Sigmoid colon (tissue), 7 donors: ENCODE measurements at places on chromosomes 2 and 18. TPM values are rescaled to one million over a fixed set of nuclear protein-coding genes. Genes with fewer than 3 reads are reported as not detected.

The MREG gene
- 1.5 TPM for total RNA-seq

The CD8A gene
- 1.5 TPM for total RNA-seq

The SPC25 gene
- 0.54 TPM for total RNA-seq

The LIMS4 gene
- 5.5 TPM for total RNA-seq

The SATB2 gene
- total RNA-seq = 5.8 TPM

The ALPP gene
- total RNA-seq = not detected

The NEURL3 gene
- 0.36 TPM for total RNA-seq

The GPR39 gene
- total RNA-seq = 0.71 TPM

DNA sequence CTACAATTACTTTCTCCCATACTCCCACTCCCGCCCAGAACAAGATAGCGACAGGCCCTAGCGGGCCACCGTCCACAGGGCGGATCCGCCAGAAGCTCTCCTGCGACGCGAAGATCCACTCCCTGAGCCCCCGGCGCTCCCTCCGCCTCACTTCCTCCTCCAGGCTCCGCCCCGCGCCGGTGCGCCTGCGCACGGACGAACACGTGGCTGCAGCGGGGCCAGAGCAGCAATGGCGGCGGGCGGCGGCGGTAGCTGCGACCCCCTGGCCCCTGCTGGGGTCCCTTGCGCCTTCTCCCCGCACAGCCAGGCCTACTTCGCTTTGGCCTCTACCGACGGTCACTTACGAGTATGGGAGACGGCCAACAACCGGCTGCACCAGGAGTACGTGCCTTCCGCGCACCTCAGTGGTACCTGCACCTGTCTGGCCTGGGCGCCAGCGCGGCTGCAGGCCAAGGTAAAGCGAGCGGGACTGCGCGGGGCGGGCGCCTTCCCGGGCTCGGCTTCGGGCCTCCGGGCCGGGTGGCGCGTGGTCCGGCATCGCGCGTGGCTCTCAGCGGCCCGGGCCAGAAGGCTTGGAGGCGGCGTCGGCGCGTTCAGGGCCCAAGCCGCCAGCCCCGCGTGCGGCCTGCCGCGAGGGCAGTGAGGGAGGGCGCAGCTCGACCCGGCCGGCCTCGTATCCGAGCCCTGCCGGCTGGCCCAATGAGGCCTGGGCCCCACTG is at the start of gene WDR43:
TSS of gene WDR43 (plus strand) at position 198 of the 719 bp plus-strand sequence. CDS start at position 230, 32 bp downstream.
- H3K27ac ChIP-seq = peak within 1 kb of the TSS; percentile 81
- H3K27me3 ChIP-seq = no peaks in the 10 kb centered on the region
- no peaks in the 10 kb centered on the region for H3K36me3 ChIP-seq
- DNase-seq = peak; percentile 99

- no peak overlapping the region for H3K4me3 ChIP-seq
- H3K4me1 ChIP-seq = no peaks in the 10 kb centered on the region
- H3K36me3 ChIP-seq = no peaks in the 10 kb centered on the region
- H3K27ac ChIP-seq = no peak overlapping the region
- no peak for DNase-seq
These were observed 29.1 kb upstream of the NEMP2 start for GRCh38 chr2:190563646-190564045.

DNA sequence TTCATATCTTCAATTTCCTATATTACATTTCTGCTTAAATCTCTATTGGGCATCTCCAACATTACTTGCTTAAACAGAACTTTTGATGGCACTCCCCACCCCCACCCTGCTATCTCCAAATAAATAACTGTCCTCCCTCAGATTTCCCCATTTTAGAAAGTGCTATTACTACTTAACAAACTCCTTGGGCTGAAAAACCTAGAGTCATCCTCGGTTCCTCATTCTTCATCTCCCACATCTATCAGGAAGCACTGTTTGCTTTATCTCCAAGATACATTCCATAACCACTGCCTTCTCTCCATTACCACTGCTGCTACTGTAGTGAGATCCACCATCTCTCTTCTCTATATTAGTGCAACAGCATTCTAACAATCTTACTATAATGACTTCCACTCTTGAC is 150.4 kb upstream of the CYRIA start:
- DNase-seq = no peak
- H3K4me1 ChIP-seq = no peaks in the 10 kb centered on the region
- H3K4me3 ChIP-seq = no peak overlapping the region
- H3K27ac ChIP-seq = no peak overlapping the region

DNA sequence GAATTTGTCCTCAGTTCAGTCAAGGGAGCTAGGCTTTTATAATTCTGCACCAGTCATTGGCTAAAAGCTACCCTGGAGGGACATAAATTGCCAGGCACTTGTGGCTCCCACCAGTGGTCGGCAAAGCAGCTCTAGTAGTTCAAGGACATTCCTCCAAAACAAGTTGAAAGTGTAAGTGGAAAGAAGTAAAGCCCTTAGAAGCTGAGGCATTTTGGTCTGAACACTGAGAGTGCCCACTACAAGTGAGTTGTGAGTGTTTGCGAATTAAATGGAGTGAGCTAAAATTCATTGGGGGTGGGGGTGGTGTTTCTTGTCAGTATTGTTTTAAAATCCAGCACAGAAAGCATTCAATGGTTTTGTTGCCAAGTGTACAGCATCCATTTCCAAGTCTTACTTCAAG is 879.9 kb upstream of the CDH2 start:
- no peak overlapping the region for H3K4me3 ChIP-seq
- H3K4me1 ChIP-seq = no peaks in the 10 kb centered on the region
- H3K36me3 ChIP-seq = no peaks in the 10 kb centered on the region
- H3K27ac ChIP-seq = no peak overlapping the region
- H3K27me3 ChIP-seq = no peaks in the 10 kb centered on the region

DNA sequence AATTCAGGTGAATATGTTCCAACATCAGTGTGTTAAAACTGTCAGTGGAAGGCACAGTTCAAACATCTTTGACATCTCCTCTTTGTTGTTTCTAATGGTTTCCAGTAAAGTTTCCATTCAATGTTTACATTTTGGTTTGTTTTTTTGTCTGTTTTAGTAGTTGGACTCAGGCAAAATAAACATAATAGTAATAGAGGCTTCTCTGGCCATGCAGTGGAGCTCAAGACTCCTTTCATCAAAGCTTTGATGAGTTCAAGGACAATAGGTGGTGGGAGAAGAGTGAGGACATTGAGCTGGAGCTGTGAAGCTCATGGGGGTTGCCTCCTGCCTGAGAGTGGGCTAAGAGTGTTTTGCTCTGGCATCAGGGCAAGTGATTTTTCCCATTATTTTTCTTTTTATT is 1853.7 kb upstream of the CELF4 start:
- H3K4me1 ChIP-seq = no peaks in the 10 kb centered on the region
- no peak overlapping the region for H3K27ac ChIP-seq
- H3K4me3 ChIP-seq = no peak overlapping the region
- H3K36me3 ChIP-seq = no peaks in the 10 kb centered on the region

DNA sequence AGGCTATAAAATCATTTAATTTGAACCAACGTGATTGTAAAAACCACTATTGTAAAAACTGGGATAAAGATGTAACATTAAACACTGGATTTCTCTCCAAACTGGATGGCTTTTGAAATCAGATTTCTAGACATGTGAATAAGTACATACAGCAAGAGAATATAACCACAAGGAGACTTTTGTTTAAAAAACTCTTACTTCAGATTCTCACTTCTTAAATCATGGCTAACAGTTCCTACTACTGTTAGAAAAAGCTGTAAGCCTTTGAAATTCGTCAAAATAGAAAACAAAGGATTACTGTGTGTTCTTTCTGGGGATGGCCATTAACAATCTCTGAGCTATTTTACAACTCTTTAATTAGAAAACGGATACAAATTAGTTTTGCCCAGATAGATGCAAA is 39.4 kb upstream of the SH3BP4 start:
- H3K36me3 ChIP-seq = no peaks in the 10 kb centered on the region
- no peak overlapping the region for H3K4me3 ChIP-seq
- no peak overlapping the region for H3K27ac ChIP-seq
- H3K27me3 ChIP-seq = no peaks in the 10 kb centered on the region

GRCh38 chr2:30626397-30626796 is 179.4 kb downstream of the LCLAT1 start:
- no peak for DNase-seq
- no peaks in the 10 kb centered on the region for H3K4me1 ChIP-seq
- no peaks in the 10 kb centered on the region for H3K36me3 ChIP-seq
- H3K27ac ChIP-seq = no peak overlapping the region

DNA sequence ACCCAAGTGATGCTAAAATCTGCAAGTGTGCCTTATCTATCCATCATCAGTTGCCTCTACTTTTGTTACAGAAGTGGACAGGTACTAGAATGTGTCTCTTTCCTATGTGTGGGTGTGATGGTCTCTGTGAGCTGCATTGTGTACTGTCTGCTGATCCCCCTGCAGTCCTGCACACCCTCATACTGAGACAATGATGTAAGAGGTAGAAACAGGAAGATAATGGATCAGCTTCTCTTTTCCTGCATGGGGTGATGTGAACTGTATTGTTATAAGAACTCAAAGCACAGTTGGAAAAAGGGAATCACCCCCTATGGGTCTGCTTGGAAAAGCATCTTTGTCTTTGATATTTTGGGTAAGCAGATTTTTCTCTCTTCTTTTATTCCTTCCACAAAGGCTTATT is 537.6 kb upstream of the CDH2 start:
- H3K4me3 ChIP-seq = no peak overlapping the region
- H3K4me1 ChIP-seq = no peaks in the 10 kb centered on the region
- no peak overlapping the region for H3K27ac ChIP-seq
- no peaks in the 10 kb centered on the region for H3K36me3 ChIP-seq

GRCh38 chr18:51765606-51766360 is 568.3 kb upstream of the MEX3C start:
- H3K4me1 ChIP-seq = no peaks in the 10 kb centered on the region
- no peak for DNase-seq
- no peak overlapping the region for H3K4me3 ChIP-seq
- no peak overlapping the region for H3K27ac ChIP-seq
- H3K27me3 ChIP-seq = no peaks in the 10 kb centered on the region
- H3K36me3 ChIP-seq = no peaks in the 10 kb centered on the region

- DNase-seq = no peak
- H3K27me3 ChIP-seq = no peaks in the 10 kb centered on the region
- no peak overlapping the region for H3K4me3 ChIP-seq
- H3K4me1 ChIP-seq = no peaks in the 10 kb centered on the region
- no peak overlapping the region for H3K27ac ChIP-seq
- H3K36me3 ChIP-seq = no peaks in the 10 kb centered on the region
These were observed 27.7 kb downstream of the GALNT1 start for GRCh38 chr18:35609236-35609635.

- no peak overlapping the region for H3K27ac ChIP-seq
- no peaks in the 10 kb centered on the region for H3K36me3 ChIP-seq
- H3K27me3 ChIP-seq = no peaks in the 10 kb centered on the region
- no peak overlapping the region for H3K4me3 ChIP-seq
- DNase-seq = no peak
These were observed 189.7 kb downstream of the PID1 start for GRCh38 chr2:229081411-229081810.

GRCh38 chr2:9991829-9992273 is 40.4 kb downstream of the GRHL1 start:
- DNase-seq = no peak
- H3K4me3 ChIP-seq = no peak overlapping the region
- H3K36me3 ChIP-seq = no peaks in the 10 kb centered on the region
- no peaks in the 10 kb centered on the region for H3K4me1 ChIP-seq

DNA sequence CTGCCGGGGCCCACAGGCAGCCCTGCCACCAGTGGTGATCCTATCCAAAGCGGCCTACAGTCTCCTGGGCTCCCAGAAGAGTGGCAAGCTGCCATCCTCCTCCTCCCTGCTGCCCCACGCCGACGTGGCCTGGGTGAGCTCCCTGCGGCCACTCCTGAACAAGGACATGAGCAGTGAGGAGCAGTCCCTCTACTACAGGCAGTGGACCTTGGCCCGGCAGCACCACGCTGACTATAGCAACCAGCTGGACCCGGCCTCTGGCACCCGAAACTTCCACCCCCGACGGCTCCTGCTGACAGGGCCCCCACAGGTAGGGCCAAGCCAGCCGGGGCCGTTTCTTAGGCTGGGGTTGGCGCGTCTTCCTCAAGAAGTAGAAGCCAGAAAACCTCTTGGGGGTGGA is 100.5 kb downstream of the ESCO1 start:
- no peak overlapping the region for H3K27ac ChIP-seq
- DNase-seq = no peak
- H3K27me3 ChIP-seq = no peaks in the 10 kb centered on the region

GRCh38 chr2:170165129-170165528 is 12.8 kb upstream of the MYO3B start:
- H3K27me3 ChIP-seq = no peaks in the 10 kb centered on the region
- no peak overlapping the region for H3K4me3 ChIP-seq
- H3K4me1 ChIP-seq = no peaks in the 10 kb centered on the region
- no peaks in the 10 kb centered on the region for H3K36me3 ChIP-seq
- H3K27ac ChIP-seq = no peak overlapping the region

DNA sequence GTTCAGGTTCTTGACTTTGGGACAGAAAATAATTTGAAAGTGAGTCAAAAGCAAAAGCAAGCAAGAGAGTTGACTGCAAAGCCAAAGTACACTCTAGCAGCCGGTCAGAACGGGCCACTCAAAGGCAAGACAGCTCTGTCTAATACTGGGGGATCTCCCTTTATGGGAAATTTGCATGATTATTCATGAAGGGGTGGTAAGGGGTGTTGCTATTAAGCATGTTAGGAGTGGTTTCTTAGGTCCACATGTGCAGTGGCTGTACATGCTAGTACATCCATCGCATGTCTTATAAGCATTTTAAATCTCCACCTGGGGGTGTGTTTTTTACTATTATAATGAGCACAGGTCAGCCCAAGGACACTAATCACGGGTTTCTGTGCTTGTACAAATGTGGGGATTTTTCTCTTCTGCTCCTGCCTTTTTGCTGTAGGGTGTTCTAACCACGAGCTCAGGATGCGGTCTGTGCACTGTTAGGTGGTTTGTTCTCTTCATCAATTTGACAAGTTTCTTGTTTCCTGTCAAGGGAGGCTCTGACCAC is 60.2 kb upstream of the SPP2 start:
- no peaks in the 10 kb centered on the region for H3K4me1 ChIP-seq
- DNase-seq = no peak
- H3K4me3 ChIP-seq = no peak overlapping the region
- H3K27ac ChIP-seq = no peak overlapping the region
- no peaks in the 10 kb centered on the region for H3K36me3 ChIP-seq
- no peaks in the 10 kb centered on the region for H3K27me3 ChIP-seq

- no peaks in the 10 kb centered on the region for H3K4me1 ChIP-seq
- H3K27ac ChIP-seq = no peak overlapping the region
- no peak for DNase-seq
- no peaks in the 10 kb centered on the region for H3K27me3 ChIP-seq
- H3K4me3 ChIP-seq = no peak overlapping the region
- no peaks in the 10 kb centered on the region for H3K36me3 ChIP-seq
These were observed 1159.9 kb downstream of the DSC3 start for GRCh38 chr18:29882620-29883019.

- no peaks in the 10 kb centered on the region for H3K27me3 ChIP-seq
- H3K27ac ChIP-seq = no peak overlapping the region
- no peak overlapping the region for H3K4me3 ChIP-seq
- no peaks in the 10 kb centered on the region for H3K36me3 ChIP-seq
- H3K4me1 ChIP-seq = no peaks in the 10 kb centered on the region
These were observed 320.6 kb downstream of the NCKAP5 start for GRCh38 chr2:133247631-133248030.

GRCh38 chr18:79677840-79678239 is 1.8 kb upstream of the CTDP1 start:
- H3K27me3 ChIP-seq = no peaks in the 10 kb centered on the region
- no peak for DNase-seq
